Right ventricle myocardium superior (tissue), 1 donor: ENCODE measurements at places on chromosomes 2 and 18. TPM values are rescaled to one million over a fixed set of nuclear protein-coding genes. Genes with fewer than 3 reads are reported as not detected.

DNA sequence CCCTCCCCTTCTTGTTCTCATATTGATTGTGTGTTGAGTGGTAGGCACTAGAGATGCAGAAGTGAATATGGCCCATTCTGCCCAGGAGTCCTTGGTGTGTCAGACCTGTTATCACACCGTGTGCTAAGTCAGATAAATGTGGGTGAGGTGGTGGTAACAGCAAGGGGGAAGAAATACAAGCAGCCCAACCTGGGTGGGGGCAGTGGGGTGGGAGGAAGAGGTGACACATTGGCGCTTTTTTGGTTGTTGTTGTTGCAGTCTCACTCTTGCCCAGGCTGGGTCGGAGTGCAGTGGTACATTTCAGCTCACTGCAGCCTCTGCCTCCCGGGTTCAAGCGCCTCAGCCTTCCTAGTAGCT lies 12.8 kb downstream of the B3GNT2 start:
- DNase-seq, result no peak

- DNase-seq, result no peak
These were observed 21.9 kb downstream of the ELAC1 start for GRCh38 chr18:50989711-50990110.

DNA sequence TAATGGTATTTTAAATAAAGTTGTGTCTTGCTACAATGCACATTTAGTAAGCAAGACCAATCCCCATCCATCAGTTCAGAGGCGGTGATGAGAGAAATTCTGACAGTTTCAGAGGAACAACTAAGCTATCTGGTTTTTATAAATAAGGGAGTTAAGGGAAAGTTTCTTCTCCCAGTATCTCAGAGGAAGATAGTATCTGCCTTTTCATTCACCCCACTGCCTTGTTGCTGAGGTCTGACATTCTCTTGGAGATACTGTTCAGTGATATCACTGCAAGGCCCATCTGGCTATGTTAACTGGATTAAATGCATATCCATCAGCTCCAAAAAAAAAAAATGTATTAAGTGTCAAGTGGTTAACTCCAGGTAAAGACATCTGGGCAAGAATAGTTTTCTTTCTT lies 47.9 kb downstream of the RBMS1 start:
- DNase-seq, result no peak

GRCh38 chr2:40421631-40422297 lies 30.1 kb downstream of the SLC8A1 start:
- DNase-seq, result no peak

DNA sequence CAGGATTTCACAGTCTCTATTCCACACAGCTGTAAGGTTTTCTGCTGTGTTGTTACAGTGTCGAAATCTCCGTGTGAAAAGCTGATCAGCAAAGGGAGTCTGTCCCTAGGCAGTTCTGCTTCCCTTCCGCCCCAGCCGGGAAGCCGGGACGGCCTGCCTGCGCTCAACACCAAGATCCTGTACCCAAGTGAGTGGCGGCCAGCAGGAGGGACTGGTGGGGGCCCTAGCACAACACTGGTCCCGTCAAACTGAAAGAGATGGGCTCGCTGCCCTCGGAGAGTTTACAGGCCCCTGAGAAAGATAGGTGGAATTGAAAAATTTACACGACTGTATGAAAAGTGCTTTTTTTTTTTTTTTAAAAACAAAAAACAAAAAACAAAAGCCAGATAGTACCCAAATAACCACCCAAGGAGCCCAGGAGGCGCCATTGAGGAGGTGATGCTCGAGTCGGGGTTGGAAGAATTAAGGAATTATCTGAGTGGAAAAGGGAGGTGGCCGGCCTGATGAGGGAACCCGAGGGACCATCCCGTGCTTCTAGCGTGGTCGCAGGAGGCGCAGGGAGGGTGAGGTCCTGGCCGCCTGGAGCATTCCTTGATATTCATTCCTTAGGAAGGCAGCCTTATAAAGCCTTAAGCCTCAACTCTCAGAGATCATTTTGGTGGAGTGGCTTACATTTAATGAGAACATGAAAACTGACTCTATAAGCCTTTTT lies 96.7 kb downstream of the DGKD start:
- DNase-seq, result peak; percentile 37

- no peak for DNase-seq
These were observed 58.7 kb upstream of the RMDN2 start for GRCh38 chr2:37866171-37866934.

DNA sequence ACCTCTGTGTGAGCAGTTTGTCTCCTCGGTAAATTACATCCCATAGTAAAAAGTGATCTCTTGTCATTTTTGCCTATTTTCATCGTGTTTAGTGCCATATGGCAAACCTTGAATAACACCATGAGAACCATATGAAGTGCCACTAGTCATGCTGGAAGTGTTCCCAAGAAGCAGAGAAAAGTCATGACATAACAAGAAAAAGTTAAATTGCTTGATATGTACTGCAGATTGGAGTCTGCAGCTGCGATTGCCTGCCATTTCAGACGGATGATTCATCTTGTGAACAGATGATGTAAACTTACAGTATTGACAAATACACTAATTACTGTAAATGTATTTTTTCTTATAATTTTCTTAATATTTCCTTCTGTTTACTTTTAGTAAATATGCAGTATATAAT lies 846.7 kb downstream of the BCL11A start:
- no peak for DNase-seq

DNA sequence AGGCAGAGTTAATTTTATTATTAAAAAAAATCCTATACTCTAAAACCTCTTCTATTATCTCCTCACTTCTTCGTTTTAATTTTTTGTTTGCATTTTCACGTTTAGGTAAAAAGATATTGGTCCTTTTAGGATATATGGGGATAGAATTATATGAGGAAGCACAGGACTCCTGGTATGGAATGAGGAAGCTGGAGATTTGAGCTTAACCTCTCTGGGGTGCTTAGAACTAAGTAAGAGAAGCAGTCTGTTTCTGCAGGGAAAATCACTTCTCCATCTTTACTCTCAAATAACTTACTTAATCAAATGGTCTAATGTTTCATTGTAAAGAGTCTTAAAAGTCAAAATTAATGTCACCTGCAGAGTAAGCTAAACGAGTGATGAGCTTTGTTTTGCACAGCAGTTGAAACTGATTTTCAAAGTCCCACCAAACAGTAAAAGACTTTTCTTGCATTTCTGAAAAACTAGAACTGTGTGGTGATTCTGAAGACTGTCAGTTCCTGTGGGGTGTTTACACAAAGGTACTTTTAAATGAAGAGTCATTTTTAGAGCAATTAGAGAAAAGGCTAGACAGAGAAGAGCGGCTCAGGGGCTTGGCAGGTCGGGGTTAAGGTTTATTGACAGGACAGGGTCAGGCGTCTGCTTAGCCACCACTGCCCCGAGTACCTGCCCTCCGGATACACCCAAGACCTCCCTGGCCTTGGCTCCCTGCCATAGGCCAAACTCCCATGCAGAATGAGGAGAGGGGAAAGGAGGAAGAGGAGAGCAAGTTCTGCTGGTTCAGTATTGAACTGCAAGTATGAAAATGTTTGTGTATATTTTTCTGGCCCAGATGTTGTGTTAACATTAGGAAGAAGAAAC lies 21.6 kb downstream of the METAP1D start:
- no peak for DNase-seq

- no peak for DNase-seq
These were observed 2.4 kb upstream of the CETN1 start for GRCh38 chr18:577643-578375.

DNA sequence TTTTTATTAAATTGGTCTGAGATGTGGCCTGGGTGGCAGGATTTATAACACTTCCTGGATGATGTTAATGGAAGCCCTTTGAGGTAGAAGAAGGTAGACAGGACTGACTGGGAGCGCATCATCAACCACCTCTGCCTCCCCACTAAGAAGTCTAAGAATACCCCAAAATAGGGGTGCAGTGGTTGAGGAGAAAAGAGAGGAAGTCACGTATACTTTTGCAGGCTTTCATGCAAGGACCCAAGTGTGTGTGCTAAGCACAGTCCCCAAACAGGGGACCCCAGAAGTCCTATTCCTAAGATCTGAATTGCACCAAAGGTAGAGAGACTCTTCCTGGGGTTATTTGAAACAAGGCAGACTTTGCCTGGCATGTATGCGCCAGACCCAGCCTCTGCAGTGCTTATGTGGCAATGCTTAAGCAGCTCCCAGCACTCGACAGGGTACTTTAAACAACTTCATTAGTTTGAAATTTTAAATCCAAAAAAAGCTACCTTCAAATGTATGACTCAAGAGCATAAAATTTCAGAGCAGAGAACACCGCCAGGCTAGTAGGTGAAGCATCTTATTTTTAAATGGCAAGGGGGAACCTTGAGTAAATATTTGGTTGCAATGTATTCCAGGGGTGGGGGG lies 35.3 kb downstream of the BCL2 start:
- DNase-seq, result no peak

DNA sequence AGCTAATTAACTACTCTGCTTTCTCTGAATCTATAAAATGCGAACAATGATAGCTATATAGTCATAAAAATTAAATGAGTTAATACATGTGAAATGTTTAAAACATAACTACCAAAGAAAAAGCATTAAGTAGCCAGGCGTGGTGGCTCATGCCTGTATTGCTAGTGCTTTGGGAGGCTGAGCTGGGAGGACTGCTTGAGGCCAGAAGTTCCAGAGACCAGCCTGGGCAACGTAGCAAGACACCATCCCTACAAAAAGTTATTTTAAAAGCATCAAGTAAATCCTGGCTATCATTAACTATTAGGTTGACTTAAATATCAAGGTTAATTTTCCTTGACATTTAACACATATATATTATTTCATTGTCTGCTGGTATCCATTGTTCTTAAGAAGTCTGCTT lies 152.4 kb downstream of the NBAS start:
- DNase-seq, result no peak

DNA sequence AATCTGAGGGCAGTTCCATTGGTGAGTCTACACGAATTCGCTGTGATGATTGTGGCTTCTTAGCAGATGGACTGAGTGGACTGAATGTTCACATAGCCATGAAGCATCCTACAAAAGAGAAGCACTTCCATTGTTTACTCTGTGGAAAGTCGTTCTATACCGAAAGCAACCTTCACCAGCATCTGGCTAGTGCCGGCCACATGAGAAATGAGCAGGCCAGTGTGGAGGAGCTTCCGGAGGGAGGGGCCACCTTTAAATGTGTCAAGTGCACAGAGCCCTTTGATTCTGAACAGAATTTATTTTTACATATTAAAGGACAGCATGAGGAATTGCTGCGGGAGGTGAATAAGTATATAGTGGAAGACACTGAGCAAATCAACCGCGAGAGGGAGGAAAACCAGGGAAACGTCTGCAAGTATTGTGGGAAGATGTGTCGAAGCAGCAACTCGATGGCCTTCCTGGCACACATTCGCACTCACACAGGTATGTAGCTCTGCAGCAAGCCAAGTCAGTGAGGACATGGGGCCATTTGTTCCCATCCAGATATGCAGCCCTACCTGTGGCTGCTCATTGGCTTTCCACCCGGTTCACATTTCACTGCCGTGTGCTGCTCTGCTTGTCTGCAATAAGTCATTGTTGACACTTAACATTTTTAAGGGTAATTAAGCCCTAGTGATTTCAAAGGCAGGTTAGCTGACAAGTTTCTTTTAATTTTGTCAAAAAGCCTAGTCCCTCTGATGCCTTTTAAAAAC lies 37.7 kb downstream of the ZNF407 start:
- no peak for DNase-seq

GRCh38 chr2:142878031-142878678 lies 691 bp downstream of the KYNU start:
- DNase-seq, result no peak

GRCh38 chr2:94964193-94964592 lies 61.3 kb upstream of the MAL start:
- DNase-seq, result no peak

DNA sequence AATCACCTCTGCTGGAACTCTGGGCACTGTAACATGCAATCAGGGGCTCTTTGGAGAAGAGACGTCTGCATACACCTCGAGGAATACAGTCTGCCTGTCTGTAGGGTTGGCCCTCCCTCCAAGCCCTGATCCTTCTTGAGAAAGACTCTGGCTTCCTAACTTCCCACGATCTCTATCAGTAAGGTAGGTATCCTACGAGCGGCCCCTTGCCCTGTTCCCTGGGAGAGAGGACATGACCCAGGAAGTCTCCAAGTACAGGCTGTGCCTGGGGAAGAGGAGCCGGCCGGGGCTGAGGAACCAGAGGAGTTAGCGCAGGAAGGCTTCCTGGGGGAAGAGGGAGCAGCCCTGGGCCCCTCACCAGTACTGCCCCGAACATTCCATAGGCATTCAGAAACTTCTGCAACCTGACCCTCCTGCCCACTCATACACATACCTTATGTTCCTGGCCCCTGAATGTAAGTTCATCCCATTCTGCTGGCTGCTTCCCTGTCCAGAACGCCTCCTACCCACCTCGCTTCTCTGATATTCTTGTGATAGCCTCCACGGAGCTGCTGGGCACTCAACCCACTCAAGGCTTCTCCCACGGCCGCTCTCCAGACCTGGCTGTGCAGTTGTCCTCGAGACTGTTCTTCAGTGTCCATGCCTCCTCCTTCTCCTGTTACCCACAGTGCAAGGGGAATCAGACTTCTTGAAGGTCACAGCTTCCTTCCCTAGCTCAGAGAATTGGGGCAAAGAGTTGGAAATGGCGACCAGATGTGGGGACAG lies 116.1 kb downstream of the CYP26B1 start:
- no peak for DNase-seq

DNA sequence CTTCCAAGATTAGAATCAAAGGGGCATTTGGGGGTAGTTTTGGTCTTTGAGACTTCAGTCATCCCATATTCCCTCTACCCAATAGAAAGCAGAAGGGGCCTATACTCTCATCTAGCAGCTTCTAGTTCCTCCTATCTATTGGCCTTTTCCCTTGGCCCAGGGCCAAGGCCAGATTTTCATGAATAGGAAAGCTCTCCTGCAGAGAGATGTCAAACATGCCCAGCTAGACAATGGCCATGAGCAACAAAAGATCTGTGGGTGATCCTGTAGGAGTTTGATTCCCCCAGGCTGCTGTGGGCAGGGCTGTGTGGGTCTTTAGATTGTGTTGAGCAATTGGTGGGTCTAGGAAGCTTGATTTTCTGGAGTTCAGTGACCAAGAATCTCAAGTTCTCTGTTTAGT lies 2.9 kb upstream of the ADCYAP1 start:
- no peak for DNase-seq

DNA sequence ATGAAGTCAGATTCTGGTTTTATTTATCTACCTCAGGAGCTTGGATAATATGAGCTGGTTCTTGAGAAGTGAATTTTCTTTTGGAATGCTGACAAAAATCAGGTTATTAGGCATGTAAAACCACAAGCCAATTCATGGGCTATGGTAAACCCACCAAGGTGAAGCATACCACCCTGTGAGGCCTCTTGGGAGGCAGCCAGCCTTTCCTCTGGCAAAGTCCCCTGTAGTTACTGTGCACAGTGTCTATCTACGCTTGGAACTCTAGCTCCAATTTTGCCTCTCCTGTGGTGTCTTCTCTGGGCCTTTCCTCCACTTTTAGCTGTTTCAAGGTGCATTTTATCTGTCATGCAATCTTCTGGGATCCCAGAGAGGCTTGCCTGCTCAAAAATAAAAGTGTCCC lies 242.7 kb upstream of the ZSWIM2 start:
- DNase-seq, result no peak

The GPR17 gene
- total RNA-seq, result not detected

The ATP6V1B1 gene
- 0.43 TPM for total RNA-seq

The IL1RL1 gene
- total RNA-seq, result 1.3 TPM

The SERPINB7 gene
- total RNA-seq, result not detected

The NAT8 gene
- total RNA-seq, result not detected

The EPHA4 gene
- total RNA-seq, result 11.9 TPM

The ATP8B1 gene
- 5.9 TPM for total RNA-seq

The PDCD1 gene
- total RNA-seq, result 2.0 TPM

The ASPRV1 gene
- total RNA-seq, result 0.78 TPM
